ENCODE measurements at places on chromosomes 6 and 20.

DNA sequence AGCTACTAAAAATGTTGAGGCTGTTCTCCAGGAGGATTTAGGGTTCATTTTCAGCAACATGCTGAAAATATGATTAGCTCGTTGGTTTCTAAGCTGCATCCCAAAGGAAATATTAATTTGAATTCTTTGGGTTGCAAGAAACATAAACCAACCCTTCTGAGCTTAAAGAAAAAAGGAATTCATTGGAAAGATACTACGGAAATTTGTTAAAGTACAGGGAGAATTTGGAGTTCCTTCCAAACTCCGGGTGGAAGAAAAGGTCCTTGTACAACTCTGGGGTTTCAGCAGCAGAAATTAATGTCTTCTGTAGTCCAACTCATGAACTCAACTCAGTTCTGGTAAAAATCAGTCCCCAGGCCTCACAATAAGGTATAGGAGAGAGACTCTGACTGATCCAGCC, 712.9 kb downstream of the UTRN start:
- no peak for DNase-seq

DNA sequence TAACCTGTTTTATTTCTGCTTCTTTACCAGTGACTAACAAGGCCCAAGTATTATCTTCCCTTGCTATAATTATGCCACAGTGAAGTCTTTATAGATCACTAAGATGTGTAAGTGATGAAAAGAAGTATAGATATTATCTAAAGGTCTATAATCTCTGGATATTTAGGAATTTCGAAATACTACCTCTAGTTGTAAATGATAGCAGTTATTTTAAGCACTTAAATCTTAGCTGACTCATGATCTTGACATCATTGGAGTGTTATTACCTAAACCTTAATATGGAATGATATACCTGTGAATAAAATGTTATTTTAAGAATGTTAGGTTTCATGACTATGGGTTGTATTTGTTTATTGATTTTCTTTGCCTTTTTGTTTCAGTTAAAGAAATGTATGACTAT, 31.5 kb downstream of the CDC40 start:
- DNase-seq = no peak

- DNase-seq = no peak
These were observed 291.9 kb upstream of the SGK1 start for GRCh38 chr6:134609716-134610261.

GRCh38 chr6:161444464-161444863, 170.6 kb upstream of the AGPAT4 start:
- peak; percentile 76 for DNase-seq

- no peak for DNase-seq
These were observed 321.3 kb downstream of the DHX35 start for GRCh38 chr20:39283464-39283863.

- no peak for DNase-seq
These were observed 26.8 kb downstream of the DACT2 start for GRCh38 chr6:168292826-168293225.

DNA sequence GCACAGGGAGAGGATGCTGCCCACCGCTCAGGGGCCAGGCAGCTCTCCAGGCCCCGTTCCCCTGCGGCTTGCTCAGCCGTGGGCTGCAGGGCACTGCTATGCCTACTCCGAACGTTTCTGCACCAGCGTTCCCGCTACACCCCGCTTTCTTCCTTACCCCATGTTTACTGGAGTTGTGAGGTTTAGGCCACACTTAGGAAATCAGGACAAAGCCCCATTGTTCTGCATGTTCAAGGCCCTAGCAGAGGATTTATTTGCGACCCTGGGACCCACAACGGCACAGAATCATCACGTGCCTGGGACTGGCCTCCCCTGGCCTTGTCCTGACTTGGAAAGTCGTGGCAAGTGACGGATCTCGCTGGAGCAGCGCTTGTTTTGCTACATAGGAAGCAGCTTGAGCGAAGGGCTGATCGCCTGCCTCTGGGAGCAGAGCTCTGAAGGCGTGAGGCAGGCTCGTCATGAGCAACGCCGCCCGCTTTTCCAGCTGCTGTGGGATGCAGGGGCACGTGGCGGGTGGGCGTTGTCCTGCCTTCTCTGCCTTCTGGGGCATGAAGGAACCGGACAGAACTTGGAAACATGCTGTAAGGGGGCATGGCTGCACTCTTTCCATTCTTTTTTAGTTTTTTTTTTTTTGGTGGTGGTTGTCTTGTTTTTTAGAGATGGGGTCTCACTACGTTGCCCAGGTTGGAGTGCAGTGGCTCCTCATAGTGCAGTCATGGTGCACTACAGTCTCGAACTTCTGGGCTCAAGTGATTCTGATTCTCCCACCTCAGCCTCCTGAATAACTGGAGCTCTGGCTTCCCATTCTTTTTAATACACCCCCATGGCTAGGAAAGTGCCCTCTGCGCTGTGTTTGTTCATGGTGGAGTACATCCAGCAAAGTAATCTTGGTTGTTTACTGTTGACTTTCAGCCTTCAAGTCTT, 14.6 kb upstream of the TMEM181 start:
- DNase-seq = no peak

DNA sequence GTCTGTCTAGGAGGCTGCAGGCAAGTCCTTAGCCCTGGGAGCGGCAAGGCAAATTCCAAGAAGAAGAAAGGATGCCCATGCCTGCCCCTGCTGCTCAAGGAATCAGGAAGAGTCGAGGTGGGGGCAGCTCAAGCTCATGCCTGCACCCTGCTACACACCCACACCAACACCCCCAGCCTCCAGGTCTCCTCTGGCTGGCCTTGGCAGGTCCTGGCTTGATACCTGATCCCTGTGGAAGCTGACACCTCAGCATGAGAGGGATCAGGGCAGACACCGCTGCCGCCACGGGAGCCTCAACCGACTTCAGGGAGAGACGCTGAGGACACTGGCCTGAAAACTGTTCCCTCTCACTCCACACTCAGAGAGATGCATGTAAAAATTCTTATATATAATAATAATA, 35.5 kb upstream of the MAFB start:
- DNase-seq = no peak

- DNase-seq = peak; percentile 51
These were observed 76.0 kb upstream of the ADTRP start for GRCh38 chr6:11854408-11855165.

DNA sequence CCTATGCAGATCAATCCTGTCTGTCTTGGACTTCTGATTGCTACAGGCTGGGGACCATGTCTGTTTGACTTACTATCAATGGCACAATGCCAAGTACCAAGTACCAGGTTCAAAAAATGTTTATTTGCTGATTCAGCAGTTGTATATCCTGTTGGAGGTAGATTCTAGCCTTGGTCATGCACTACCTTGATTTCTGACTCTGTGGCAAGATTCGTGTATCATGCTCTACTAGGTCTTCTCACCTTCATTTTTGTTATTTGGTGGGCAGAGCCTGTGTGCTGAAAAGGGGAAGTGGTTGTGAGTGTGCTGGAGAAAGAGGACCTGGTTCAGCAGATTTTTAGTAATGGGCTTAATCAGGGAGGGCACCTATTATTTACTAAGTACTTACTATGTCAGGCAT, 192.4 kb upstream of the MYLIP start:
- DNase-seq = no peak

GRCh38 chr20:10362674-10363073, 71.3 kb downstream of the MKKS start:
- no peak for DNase-seq

All from astrocyte of the spinal cord (primary cell).